Neural progenitor cell (in vitro differentiated cells): ENCODE measurements at places on chromosomes 16 and 17. TPM values are rescaled to one million over a fixed set of nuclear protein-coding genes. Genes with fewer than 3 reads are reported as not detected.

RSKR gene
- total RNA-seq: 26.5 and 31.8 TPM in 2 replicates

RAB11FIP4 gene
- total RNA-seq: 10.2 and 19.1 TPM in 2 replicates

SEBOX gene
- not detected in 2 replicates for total RNA-seq

SGCA gene
- 1.5 TPM in 1 of 2 replicates, not detected in the other for total RNA-seq

SF3B3 gene
- 188 and 314 TPM in 2 replicates for total RNA-seq

SNAI3 gene
- 0.71 TPM in 1 of 2 replicates, not detected in the other for total RNA-seq

CDH15 gene
- not detected in 2 replicates for total RNA-seq

ABCC12 gene
- 0.06 and 0.12 TPM in 2 replicates for total RNA-seq

UNKL gene
- total RNA-seq: 6.1 and 25.4 TPM in 2 replicates

MAF gene
- total RNA-seq: 10.8 and 13.5 TPM in 2 replicates

STH gene
- not detected in 2 replicates for total RNA-seq

KRTAP4-1 gene
- total RNA-seq: 0.12 TPM in 1 of 2 replicates, not detected in the other

CACNB1 gene
- total RNA-seq: 6.3 and 16.5 TPM in 2 replicates

ZNF629 gene
- 13.7 and 24.5 TPM in 2 replicates for total RNA-seq
